ENCODE measurements at places on chromosomes 3 and 15.
A peak's percentile ranks its signal among the peaks of the same experiment; 100 is the strongest.

DNA sequence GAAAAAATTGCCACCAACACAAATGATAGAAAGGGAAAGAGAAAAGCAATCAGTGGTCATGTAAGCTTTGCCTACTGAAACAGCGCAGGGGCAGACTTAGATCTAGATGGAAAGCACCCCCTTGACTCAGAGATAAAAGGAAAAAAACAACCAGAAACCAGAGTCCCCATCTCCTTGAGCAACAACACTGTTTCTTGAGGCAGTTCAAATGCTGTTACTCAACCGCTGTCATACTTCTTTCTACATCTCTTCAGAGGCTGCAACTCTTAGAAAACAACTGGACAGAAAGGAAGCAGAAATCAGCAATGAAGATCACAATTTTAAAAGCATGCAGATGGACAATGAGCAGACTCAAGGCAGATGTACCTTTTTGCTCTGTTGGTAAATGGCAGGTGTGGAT is 36.5 kb downstream of the FSIP1 start:
- no peaks in the 10 kb centered on the region for H3K27me3 ChIP-seq
- H3K27ac ChIP-seq: no peak overlapping the region
- DNase-seq: no peak
- no peak overlapping the region for H3K4me3 ChIP-seq
- H3K36me3 ChIP-seq: no peaks in the 10 kb centered on the region

- H3K27ac ChIP-seq: no peak overlapping the region
- H3K4me1 ChIP-seq: peaks cover 32% of the 10 kb centered on the region
- H3K4me3 ChIP-seq: no peak overlapping the region
These were observed 32.3 kb upstream of the MAP3K13 start for GRCh38 chr3:185330644-185331043.

DNA sequence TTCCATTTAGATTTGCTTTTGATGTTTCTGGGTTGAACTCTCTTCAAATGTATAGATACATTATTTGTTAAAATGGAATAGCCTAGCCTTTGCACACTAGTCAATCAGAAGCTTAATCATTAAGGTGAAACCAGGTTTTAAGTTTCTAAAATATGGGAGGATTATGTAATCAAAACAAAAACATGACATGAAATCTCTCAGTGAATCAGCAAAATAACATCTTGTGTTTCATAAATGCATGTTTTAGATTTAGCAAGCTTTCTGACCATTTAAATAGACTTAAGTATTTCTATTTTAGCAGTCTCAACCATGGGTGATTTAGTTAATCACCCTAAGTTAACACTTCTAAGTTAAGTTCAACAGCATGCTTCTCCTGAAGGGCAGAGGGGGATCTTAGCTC is 11.3 kb downstream of the GTF2E1 start:
- H3K27ac ChIP-seq: no peak overlapping the region
- no peaks in the 10 kb centered on the region for H3K4me1 ChIP-seq
- no peak for DNase-seq
- H3K27me3 ChIP-seq: no peaks in the 10 kb centered on the region

GRCh38 chr3:147038481-147038880 is 367.9 kb downstream of the ZIC4 start:
- no peak overlapping the region for H3K4me3 ChIP-seq
- no peaks in the 10 kb centered on the region for H3K4me1 ChIP-seq
- H3K27me3 ChIP-seq: no peaks in the 10 kb centered on the region
- H3K36me3 ChIP-seq: no peaks in the 10 kb centered on the region

DNA sequence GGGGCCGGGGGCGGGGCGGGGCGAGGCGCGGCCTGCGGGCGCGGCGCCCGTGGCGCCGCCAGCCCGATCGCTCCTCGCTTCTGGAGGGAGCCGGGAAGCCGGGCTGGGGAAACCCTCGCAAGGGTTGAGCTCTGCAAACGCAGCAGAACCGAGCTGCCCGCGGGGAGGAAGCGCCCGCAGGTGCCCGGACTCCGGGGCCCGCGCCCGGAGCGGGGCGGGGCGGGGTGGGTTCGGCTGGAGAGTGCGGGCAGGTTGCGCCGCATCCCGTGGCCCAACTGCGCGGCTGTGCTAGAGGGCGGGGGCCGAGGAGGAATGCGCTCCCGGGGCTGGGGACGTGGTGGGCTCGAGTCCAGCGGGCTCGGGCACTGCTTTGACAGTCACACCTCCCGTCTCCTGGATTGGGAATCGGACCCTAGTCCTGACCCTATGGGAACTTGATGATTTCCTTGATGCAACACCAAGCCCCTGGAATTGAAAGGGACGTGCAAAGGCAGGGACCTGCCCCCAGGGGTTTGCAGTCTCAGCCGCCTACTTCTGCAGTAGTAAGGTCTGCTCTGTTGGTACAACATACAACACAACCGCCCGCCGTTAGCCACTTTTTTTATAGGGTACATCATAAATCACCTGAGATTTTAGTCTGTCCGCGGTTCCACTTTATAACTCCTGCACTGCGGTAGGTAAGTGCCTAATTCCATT is 34.3 kb downstream of the ZBTB38 start:
- H3K27me3 ChIP-seq: no peaks in the 10 kb centered on the region
- no peak for DNase-seq
- peak overlapping the region; percentile 95 for H3K27ac ChIP-seq
- peak overlapping the region; percentile 71 for H3K4me3 ChIP-seq
- peaks cover 76% of the 10 kb centered on the region for H3K4me1 ChIP-seq

DNA sequence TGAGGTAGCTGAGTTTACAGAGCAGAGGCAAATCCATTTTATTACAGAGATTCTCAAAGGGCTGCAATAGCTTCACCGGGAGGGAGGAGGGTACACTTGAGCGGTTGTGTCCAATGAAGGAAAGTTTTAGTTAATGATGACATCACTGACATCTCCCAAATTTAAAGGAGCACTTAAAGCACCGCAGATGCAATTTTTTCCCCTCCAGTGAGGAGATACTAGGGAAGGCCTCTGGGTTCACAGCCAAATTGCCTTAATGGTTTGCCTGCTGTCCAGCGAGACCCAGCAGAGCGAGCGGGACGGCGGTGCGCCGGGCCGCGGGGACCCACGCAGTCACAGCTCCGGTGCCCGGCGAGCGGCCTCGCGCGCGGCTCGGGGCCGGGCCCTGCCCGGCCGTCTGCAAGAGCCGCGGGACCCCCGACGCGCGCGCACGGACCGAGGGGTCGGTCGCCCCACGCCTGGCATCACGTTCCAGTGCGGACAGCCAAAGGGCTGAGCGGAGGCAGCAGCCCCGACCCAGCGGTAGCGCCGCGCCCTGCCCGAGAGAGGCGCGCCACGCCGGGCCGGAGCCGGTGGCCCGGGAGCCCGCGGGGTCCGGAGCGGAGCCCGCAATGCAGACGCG is 160.5 kb upstream of the CHRNA7 start:
- H3K27ac ChIP-seq: peak overlapping the region; percentile 90
- H3K36me3 ChIP-seq: no peaks in the 10 kb centered on the region
- peak overlapping the region; percentile 61 for H3K4me3 ChIP-seq
- H3K27me3 ChIP-seq: no peaks in the 10 kb centered on the region
- peaks cover 2% of the 10 kb centered on the region for H3K4me1 ChIP-seq

- peak overlapping the region; percentile 93 for H3K27ac ChIP-seq
- no peaks in the 10 kb centered on the region for H3K27me3 ChIP-seq
- DNase-seq: no peak
- H3K4me1 ChIP-seq: peaks cover 66% of the 10 kb centered on the region
These were observed 1.2 kb upstream of the TM4SF1 start for GRCh38 chr3:149378478-149379309.

DNA sequence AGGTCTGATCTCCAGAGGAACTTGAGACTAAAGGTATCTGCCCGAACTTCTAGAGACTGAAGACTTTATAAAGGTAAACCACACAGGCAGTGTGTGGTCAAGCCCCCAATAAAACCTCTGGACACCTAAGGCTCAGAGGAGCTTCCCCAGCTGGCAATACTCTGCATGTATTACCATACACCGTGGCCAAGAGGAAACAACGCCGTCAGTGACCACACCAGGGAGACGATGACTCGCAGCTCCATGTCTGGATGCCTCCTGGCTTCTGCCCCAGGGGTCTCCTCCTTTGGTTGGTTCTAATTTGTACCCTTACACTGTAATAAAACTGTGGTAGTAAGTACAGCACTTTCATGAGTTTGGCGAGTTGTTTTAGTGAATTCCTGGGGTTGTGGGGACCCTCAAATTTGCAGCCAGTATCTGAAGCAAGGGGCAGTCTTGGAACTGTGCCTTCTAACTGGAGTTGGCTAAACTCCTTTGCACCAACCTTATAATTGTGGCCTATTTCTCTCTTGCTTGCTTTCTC is 32.1 kb upstream of the BCL2L10 start:
- DNase-seq: no peak
- H3K27ac ChIP-seq: no peak overlapping the region
- no peaks in the 10 kb centered on the region for H3K4me1 ChIP-seq
- H3K27me3 ChIP-seq: no peaks in the 10 kb centered on the region
- H3K36me3 ChIP-seq: no peaks in the 10 kb centered on the region
- no peak overlapping the region for H3K4me3 ChIP-seq

GRCh38 chr3:56998076-56998529 is 62.4 kb upstream of the SPATA12 start:
- no peak overlapping the region for H3K4me3 ChIP-seq
- DNase-seq: no peak
- H3K36me3 ChIP-seq: no peaks in the 10 kb centered on the region
- H3K27me3 ChIP-seq: no peaks in the 10 kb centered on the region
- H3K27ac ChIP-seq: peak overlapping the region; percentile 51

- H3K36me3 ChIP-seq: no peaks in the 10 kb centered on the region
- DNase-seq: no peak
- no peak overlapping the region for H3K4me3 ChIP-seq
- no peak overlapping the region for H3K27ac ChIP-seq
- no peaks in the 10 kb centered on the region for H3K4me1 ChIP-seq
- no peaks in the 10 kb centered on the region for H3K27me3 ChIP-seq
These were observed 23.5 kb downstream of the B3GALNT1 start for GRCh38 chr3:161081633-161082032.

- H3K27me3 ChIP-seq: no peaks in the 10 kb centered on the region
- no peaks in the 10 kb centered on the region for H3K4me1 ChIP-seq
- no peak for DNase-seq
- no peak overlapping the region for H3K27ac ChIP-seq
- no peak overlapping the region for H3K4me3 ChIP-seq
These were observed 58.8 kb downstream of the SLCO2A1 start for GRCh38 chr3:133970916-133971315.

- H3K4me1 ChIP-seq: peaks cover 82% of the 10 kb centered on the region
- H3K27me3 ChIP-seq: peaks cover 53% of the 10 kb centered on the region
- no peak overlapping the region for H3K27ac ChIP-seq
- no peaks in the 10 kb centered on the region for H3K36me3 ChIP-seq
These were observed 4.3 kb downstream of the ISL2 start for GRCh38 chr15:76340803-76341365.

Data from esophagus squamous epithelium (tissue), 5 donors.